Stimulated activated CD4-positive, alpha-beta T cell treated with anti-CD3 and anti-CD28 coated beads, Interleukin-4, amount 100 ng/mL, for 4 hours (primary cell): ENCODE measurements at places on chromosomes 6 and 20.

DNA sequence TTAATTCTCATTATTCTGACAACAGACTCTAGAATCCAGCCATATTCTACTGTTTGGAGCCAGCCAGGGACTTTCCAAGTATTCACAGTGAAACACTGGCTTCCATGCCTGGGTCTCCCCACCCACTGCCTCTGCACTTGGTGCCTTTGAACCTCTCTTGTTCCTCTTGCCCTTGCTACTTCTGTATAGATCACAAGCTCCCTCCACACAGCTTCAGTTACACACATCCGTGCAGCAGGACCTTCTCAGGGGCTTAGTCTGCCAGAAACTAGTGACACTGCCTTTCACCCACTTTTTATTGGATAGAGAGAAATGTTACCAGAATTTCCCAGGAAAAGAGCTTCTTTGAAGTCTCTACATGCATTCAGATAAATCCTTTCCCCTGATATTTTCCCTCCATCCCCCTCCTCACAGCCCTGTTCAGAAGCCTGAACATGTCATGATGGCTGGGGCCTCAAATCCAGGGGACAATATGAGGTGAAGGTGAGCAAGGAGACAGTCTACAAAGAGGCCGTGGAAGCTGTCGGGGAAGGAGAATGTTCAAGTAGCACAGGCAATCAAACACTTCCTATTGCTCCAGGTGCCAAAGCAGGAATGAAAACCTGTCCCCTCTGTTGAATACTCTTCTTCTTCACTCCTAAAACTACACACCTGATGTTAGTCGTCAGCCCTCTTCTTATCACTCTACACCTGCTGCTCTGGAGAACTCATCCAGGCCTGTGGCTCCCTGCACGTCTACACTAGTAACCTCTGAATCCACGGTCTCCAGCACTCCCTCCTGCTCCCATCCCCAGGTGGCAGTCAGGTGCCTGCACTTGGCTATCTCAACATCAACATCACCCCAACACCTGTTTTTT lies 20.2 kb upstream of the HLA-DOA start:
- no peak for DNase-seq

DNA sequence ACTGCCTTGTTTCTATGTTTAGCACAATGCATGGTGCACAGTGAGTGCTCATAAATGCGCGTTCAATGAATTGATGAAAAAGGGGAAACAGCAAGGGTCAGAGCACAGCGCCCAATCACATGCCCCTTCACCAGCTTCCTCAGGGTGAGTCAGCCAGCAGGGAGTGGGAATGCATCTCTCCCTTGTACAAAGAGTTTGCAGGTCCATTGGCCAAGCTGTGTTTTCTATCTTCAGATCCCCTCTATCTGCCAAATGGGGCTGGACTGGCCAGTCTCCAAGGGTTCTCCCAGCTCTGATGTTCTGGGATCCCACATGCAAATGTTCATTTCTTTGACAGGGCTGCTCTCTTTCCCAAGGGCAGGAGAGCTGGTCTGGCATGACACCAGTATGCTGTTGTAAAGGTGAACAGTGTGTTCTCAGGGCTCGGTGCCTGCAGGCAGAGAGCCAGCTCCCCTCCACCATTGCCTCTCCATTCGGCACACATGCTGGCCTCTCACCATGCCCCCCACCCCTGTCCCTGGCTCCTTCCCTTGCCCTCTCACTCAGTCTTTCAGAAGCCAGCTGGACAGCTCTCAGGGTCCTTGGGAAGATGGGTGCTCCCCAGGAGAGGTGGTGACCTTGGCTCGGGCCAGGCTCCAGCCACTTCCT lies 25.0 kb downstream of the ANGPT4 start:
- DNase-seq: no peak

DNA sequence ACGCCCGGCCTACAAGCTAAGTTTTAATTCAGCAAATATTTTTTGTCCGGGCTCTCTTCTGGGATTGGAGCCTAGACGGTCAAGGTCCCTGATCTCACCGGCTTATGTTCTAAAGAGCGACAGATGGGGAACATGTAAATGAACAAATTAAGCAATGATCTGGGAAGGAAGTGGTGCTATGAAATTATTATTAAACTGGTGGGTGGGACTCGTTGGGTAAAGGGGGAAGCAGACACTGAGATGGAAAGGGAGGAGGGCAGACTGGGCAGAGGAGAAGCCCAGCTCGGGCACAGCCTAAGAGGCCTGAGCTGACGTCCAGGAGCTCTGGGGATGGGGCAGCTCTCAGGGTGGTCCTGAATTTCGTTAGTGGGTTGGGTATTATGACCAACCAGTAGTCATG lies 81.8 kb upstream of the AGPAT4 start:
- no peak for DNase-seq

GRCh38 chr20:54980103-54980960 lies 504.9 kb downstream of the DOK5 start:
- DNase-seq: no peak

DNA sequence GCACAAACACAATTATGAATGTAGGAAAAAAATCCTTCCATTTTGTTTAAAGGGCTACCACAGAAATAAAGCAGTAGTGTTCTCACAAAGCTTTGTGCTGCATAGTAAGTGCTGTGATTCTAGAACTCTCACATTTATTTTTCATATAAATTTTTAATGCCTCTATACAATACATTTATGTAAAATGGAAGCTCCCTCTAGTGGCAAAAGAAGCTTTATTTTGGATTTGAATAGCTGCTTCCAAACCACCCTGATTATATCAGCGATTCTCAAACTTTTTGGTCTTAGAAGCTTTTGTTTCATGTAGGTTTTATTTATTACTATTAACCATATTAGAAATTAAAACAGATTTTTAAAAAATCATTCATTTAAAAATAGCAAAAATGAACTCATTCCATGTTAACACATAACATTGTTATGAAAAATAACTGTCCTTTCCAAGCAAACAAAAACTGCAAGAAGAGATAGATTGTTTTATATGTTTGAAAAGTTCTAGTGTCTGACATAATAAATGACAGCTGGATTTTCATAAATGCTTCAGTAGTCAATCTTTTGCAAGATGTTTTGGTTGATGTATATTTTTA lies 38.4 kb downstream of the HS3ST5 start:
- no peak for DNase-seq

DNA sequence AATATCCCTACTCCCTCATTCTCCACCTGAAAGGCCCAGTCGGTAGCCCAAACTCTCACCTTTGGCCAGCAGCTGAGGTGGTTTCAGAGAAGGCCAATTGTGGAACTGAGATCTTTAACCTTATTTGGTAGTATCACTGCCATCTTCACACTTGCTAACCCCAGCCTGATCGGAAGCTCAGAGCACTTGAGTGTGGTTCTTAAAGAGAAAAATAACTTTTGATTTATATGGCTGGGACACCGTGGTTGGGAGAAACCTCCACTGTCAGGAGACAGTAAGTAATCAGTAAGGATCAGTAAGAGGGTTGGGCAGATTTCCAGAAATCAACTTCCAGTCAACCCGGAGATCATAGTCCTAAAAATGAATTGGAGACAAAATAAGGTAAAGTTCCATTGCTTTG lies 22.8 kb upstream of the PRSS16 start:
- no peak for DNase-seq

GRCh38 chr20:36367907-36368799 lies 62.0 kb downstream of the DLGAP4 start:
- DNase-seq: no peak

DNA sequence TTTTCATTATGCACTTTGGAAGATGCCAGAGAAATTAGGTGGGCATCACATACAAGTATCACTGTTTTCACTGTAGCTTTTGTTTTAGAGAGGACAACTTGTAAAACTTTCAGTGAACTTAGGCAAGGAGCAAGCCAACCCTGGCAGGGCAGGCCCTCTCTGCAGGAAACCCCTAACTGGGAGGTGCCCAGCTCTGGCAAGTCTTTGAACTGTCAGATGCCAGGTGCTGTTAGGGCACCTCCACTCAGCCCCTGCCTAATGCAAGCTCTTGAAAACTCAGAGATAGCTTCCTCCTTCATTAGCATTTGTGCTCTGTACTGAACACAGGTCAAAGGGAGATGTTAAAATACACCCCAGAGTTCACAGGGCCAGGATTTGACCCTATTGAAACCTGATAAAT lies 774.2 kb upstream of the FLRT3 start:
- no peak for DNase-seq

DNA sequence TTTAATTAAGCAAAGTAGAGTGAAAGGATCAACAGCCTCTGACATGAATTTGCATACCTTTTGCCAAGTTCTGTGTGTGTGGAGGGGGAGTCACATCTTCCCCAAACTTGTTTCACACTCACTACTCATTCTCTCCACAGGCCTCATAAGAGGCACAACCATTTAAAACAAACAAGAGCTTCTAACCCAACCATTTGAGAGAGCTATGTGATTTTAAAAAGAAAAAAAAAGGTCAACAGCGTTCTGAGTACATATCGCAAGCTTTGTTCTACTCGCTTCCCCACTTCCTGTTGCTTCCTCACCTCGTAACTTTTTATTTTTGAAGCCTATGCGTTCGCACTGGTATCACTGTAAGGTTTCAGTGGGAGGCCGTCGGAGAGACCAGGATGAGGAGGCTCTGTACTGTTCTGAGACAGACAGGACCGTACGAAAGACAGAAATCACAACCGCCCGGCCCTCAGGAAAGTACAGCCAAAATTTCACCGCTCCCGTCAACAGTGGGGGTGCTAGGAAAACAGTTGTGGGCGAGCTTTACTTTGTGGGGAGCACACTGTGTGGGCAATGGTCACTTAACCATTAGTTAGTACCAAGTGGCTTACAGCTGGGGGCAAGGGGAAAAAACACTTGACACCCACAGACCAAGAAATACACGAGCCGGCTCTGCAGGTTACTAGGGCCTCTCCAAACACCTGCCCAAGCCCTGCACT lies 61.3 kb downstream of the TRERF1 start:
- no peak for DNase-seq

DNA sequence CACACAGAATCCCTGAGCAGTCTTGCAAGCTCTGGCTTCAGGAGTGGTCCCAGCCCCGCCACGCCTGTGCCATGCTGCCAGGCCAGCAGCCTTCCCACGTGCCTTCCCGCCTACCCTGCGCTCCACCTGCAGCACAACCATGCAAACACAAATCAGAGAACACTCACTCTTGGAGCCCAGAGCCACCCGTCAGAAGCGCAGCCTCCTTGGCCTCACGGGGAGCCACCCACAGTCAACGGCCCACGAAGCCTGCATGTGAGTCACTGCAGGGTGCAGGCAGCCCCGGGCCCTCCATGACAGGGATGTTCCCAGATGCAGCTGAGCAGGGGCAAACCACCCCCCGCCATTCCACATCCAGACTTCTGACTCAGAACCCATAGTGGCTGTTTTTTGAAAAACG lies 217.0 kb downstream of the DLL1 start:
- no peak for DNase-seq
